ENCODE measurements at places on chromosomes 5 and 9.

GRCh38 chr9:93111001-93111370 is 15.0 kb downstream of the CARD19 start:
- DNase-seq, result no peak

- no peak for DNase-seq
Observed at GRCh38 chr5:140694276-140694675, 3.0 kb downstream of the HARS2 start.

DNA sequence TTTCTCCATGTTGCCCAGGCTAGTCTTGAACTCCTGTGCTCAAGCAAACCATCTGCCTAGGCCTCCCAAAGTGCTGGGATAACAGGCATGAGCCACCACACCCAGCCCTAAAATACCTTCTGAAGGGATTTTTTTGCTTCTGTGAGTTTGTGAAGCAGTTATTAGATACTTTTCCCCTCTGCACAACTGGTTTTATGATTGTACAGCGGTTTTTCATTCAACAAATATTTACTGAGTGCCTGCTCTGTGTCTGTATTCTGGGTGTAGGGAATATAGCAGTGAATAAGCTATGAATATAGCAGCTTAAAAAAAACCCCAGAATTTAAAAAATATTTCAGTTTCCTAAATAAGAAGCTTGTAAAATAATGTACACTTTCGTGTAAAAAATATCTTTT is 2.3 kb downstream of the SNX24 start:
- no peak for DNase-seq

DNA sequence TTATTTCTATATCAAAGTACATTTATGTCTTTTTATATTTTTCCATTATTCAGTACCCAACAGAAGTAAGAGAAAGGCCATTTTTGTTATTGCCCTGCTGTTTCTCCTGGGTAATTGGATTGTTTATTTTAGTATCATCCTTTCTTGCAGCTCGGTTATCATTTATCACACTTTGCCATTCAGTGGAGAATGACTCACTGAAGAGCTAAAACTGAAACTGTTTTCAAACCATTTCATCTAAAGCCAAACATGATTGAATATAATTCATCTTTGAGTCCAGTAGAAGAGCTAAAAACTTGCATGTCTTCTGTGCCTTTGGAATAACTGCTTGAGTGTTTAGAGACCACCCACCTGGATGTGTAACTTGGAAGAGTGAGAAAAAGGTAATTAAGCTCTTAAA is 139.5 kb upstream of the PRDM9 start:
- no peak for DNase-seq

DNA sequence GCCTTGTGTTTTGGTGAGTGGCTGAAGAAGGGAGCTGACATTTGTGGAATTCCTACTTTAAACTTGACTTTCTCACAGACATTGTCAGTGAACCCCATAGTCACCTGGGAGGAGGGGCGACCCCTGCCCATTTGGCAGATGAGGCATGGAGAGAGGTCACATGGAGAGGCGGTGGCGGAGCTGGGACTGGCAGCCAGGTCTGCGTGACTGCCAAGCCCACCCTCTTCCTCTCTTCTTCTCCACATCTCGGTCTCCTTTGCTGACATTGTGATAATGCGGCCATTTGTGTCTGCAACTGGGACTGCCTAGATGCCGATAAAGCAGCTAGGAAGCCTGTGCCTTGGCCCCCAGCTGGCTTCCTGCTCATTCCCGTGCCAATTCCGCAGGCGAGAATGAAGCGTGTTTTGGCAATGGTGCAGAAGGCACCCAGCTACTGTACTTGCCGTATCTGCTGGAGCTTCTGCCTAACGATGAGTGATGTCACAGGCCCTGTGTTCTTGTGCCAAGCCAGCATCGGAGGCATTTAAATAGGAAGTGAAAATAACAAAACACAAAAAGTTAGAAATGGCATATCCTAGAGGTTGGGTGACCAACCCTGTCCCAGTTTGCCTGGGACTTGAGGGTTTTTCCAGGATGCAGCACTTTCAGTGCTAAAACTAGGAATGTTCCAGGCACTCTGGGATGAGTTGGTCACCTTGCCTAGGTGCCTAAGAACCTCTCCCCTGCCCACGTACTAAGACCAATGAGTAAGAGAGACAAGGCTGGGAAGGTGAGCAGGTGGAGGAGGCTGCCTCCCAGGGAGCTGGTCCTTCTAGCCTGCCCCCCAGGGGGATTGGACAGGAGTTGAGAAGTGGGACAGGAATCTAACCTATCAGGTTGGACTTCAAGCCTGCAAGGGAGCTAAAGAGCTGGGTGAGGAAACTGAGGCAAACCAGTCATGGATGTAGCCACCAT is 23.6 kb downstream of the OLFML2A start:
- DNase-seq, result no peak

DNA sequence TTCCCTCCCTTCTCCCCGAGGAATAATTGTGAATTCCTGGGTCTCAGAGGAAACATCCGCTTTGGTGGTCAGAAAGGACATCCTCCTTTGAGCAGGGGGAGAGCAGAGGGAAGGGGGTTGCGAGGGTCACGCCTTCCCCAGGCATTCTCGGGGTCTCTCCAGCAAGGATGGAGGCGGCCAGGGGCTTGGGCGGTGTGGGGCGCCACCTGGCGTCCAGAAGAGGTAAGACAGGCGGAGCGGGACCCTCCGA is 129.1 kb downstream of the KCNIP1 start:
- no peak for DNase-seq

GRCh38 chr9:35656831-35657545 is 831 bp downstream of the RMRP start:
- DNase-seq, result no peak

GRCh38 chr9:106860721-106861639 is 2.0 kb upstream of the ZNF462 start:
- no peak for DNase-seq

DNA sequence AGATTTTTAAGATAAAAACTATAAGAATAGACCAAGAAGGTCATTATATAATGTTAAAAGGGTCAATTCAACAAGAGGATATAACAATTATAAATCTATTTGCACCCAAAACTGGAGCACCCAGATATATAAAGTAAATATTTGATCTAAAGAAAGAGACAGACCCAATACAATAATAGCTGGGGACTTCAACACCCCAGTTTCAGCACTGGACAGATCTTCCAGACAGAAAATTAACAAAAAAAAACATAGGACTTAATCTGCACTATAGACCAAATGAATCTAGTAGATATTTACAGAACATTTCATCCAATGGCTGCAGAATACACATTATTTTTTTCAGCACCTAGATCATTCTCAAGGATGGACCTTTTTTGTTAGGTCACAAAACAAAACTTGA is 331.9 kb downstream of the SPOCK1 start:
- no peak for DNase-seq
